ENCODE measurements at places on chromosomes 2 and 18. TPM values are rescaled to one million over a fixed set of nuclear protein-coding genes. Genes with fewer than 3 reads are reported as not detected.

The ZNF804A gene
- total RNA-seq, result not detected

The MARS2 gene
- 10.2 TPM for total RNA-seq

The CDCA7 gene
- total RNA-seq, result 24.2 TPM

The PHLPP1 gene
- total RNA-seq, result 13.6 TPM

The STAT4 gene
- total RNA-seq, result 0.32 TPM

The GPR17 gene
- total RNA-seq, result not detected

The EFR3B gene
- 12.9 TPM for total RNA-seq

The PARD3B gene
- 8.5 TPM for total RNA-seq

The SERPINB4 gene
- total RNA-seq, result not detected

The G6PC2 gene
- total RNA-seq, result not detected

The HOXD12 gene
- not detected for total RNA-seq

The SLC40A1 gene
- total RNA-seq, result 0.80 TPM

The IL36RN gene
- total RNA-seq, result not detected

The FOXD4L1 gene
- 1.2 TPM for total RNA-seq

The ZNF385B gene
- 3.0 TPM for total RNA-seq

The KCNG2 gene
- total RNA-seq, result not detected

The RGPD8 gene
- total RNA-seq, result 17.0 TPM
